Stimulated activated CD8-positive, alpha-beta memory T cell treated with anti-CD3 and anti-CD28 coated beads, Interleukin-4, amount 100 ng/mL, for 1 hour (primary cell): ENCODE measurements at places on chromosomes 3 and 15.

DNA sequence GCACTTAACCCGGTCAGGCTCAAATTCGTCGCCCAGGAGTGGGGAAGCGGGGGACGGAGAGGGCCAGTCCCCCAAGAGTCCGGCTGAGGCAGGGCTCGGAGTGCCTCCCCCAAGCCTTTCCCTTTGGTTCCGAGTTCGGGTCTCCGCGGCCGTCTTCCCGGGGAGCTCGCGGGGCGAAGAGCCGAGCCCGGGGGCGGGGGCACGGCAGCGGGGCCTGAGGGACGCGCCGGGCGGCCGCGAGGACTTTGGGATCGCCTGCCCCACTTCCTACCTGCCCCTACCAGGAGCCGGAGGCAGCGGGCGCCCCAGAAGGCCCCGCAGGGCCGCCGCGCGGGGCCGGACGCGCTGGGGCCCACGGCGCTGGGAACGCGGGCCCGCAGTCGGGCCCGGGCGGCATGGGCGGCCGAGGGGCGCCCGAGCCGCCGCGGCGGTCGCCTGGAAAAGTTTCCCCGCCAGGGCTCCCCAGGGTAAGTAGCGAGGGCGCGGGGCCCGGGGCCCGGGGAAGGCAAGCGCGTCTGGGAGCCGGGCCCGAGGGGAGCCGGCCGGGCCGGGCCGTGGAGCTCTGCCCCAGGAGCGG is 2.8 kb downstream of the FURIN start:
- DNase-seq, result no peak

DNA sequence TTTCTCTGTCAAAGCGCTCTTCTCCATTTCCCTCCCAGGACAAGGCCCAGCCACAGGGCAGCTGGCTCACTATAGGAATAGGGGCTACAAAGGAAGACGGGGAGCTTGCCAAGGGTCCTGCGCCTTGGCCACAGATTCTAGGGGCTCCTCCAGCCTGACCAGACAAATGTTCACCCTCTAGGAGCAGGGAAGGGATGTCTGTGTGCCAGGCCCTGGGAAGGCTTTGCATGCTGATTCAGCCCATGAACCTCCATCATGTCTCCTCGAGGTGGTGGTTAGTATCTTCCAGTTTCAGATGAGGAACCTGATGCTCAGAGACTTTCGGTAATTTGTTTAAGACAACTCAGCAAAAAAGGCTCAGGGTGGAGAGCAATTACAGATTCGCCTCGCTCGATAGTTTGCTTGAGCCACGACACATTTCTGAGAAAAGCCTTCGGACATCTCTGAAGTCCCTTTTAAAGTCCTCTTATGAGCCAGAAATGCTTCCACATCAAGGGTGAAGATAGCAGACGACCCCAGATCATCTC is 110.0 kb downstream of the XXYLT1 start:
- DNase-seq, result no peak

DNA sequence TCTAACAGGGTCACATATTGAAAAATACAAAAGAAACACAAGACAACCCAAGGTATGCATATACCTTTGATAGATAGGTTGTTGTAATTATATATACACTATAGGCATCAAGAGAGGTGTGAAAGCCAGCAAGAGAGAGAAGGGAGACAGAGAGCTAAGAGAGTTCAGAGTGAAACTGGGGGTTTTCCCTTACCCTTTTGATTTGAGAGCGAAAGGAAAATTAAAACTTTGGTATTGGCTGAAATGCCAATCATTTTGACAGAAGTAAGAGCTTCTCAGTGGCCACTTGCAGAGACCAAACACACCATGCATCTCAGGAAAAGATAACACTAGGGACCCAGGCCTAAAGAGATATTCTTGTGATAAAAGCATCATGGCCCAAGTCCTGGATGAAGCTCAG is 183.6 kb downstream of the SHOX2 start:
- no peak for DNase-seq

GRCh38 chr3:12479919-12480427 is 4.3 kb upstream of the TSEN2 start:
- no peak for DNase-seq

DNA sequence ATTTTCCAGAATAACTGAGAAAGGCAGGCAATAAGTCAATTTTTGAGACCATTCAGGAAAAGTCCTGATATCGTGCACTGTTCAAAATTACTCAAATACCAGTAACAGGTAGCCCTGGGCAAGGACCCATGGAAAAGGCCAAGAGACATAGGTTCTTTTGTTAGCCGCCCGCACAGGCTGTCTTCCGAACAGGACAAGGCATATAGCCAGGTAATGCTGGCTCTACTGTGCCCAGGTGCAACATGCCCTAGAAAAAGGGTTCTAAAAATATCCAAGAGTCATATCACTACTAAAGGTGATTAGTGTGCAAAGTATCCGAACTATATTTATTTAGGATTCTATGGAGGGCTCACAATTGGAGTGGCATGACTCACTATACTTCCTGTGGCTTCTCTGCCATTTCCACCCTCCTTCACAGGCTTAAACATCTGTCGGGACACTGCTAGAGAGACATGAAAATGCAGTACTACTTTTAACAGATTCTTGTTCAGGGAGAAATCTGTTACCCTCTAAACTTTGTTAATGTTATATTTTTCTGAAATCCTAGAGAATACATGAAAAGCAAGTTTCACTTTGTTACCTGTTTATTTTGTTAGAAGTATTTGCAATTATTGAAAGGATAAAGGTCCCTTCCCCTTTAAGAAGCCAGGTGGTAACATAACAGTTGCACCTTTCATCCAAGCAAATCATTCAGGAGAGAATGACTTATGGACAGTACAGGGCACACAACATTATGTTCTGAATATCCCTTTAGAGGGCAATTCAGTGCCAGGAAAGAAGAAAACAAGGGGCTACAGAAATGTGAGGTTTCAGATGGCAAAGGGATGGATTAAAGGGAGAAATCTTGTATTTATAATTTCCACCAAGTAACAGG is 293.3 kb upstream of the THBS1 start:
- no peak for DNase-seq

DNA sequence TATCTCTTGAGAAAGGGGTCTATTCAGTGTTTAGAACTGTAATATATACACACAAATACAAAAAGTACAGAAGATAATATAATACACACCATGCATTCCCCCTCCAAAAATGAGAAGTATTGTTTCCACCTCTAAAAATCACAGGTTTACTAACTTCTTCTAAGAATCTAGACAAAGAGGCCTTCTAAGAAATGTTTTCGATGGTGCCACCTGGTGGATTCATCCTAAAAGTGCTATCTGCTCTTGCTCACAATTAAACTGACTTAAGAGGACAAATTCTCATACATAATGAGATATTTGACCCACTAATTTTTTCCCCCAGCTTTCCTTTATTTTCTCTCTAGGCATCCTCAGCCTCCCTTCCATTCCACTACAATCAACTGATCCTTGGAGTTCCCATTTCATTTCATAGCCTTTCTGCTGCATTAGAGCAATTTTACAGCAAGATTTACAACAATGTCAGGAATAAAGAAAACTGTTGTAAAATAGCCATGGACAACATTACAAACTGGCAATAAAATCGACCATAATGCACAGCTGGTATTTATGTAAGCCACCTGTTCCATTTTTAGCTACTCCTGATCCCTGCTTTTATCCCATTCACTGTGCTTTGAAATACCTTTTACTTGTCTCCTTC is 124.6 kb downstream of the ARRDC4 start:
- DNase-seq, result no peak

GRCh38 chr3:142577696-142578328 is 721 bp downstream of the ATR start:
- no peak for DNase-seq

GRCh38 chr15:91182101-91182500 is 82.0 kb downstream of the SV2B start:
- no peak for DNase-seq

DNA sequence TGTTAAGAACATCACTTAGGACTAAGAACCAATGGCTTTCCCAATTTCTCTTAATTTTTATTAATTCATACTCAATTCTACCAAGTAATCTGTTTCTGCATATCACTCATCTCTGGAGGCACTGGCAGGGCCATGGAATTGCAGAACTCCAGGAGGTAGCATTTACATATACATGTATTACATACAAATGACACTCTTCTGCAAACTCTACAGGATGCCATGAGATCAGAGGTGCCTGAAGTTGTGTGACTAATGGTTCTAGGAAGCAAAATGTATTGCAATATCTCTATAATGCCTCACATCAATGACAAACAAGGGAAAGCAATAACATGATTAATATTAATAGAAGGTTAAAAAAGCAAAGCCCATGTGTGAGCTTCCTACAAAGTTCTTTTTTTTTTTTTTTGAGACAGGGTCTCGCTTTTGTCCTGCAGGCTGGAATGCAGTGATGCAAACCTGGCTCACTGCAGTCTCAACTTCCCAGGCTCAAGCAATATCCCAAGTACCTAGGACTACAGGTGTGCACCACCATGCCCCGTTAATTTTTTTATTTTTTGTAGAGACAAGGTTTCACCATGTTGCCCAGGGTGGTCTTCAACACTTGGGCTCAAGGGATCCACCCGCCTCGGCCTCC is 33.0 kb downstream of the DENND6A start:
- no peak for DNase-seq

- DNase-seq, result no peak
Observed at GRCh38 chr3:138057384-138057783, 47.4 kb downstream of the CLDN18 start.

- DNase-seq, result peak; percentile 69
Observed at GRCh38 chr15:74375303-74375693, 7.9 kb upstream of the CYP11A1 start.

- DNase-seq, result no peak
Observed at GRCh38 chr3:192188218-192188835, 539.0 kb downstream of the FGF12 start.

DNA sequence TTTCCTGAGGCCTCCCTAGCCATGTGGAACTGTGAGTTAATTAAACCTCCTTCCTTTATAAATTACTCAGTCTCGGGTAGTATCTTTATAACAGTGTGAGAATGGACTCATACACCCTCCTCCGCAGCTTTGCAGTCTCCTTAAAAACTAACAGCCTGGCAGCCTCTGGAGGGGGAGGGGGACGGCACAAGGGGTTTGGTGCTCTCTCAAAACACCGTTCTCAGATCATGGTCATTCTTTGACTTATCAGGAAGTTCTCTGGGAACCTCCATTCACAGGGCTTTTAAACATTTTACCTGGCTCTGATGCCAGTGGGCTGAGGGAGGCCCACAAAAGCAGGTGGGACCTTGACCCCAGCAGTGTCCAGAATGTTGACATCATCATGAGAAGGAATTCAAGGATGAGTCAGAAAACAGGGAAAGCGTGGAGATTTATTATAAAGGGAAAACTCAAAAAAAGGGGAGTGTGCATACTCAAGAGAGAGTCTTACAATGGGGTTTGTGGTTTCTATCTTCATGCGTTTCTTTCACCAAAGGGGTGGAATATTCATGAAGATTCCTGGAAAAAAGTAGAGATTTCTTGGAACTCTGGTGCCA is 43.9 kb downstream of the ONECUT1 start:
- no peak for DNase-seq

DNA sequence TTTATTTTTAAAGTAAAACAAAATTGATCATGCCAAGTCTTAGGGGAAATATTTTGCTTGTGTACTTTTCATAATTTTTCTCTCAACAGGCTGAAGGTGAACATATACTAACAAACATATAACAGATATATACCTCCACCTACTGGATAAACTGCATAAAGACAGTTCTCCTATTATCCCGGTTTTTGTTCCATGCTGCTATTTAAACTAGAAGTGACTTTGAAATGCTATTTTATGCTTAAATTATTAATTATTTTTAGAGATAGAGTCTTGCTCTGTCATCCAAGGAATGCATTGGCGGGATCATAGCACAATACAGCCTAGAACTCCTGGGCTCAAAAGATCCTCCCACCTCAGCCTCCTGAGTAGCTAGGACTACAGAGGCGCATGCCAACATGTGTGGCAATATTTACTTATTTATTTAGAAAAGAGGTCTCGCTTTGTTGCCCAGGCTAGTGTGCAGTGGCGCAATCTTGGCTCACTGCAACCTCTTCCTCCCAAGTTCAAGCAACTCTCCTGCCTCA is 49.8 kb downstream of the ST3GAL6 start:
- DNase-seq, result no peak

GRCh38 chr3:24202071-24202470 is 257.0 kb downstream of the NR1D2 start:
- DNase-seq, result no peak

- DNase-seq, result no peak
Observed at GRCh38 chr3:101988596-101988995, 139.3 kb downstream of the NFKBIZ start.

GRCh38 chr3:45084820-45085816 is 59.0 kb downstream of the CLEC3B start:
- no peak for DNase-seq

DNA sequence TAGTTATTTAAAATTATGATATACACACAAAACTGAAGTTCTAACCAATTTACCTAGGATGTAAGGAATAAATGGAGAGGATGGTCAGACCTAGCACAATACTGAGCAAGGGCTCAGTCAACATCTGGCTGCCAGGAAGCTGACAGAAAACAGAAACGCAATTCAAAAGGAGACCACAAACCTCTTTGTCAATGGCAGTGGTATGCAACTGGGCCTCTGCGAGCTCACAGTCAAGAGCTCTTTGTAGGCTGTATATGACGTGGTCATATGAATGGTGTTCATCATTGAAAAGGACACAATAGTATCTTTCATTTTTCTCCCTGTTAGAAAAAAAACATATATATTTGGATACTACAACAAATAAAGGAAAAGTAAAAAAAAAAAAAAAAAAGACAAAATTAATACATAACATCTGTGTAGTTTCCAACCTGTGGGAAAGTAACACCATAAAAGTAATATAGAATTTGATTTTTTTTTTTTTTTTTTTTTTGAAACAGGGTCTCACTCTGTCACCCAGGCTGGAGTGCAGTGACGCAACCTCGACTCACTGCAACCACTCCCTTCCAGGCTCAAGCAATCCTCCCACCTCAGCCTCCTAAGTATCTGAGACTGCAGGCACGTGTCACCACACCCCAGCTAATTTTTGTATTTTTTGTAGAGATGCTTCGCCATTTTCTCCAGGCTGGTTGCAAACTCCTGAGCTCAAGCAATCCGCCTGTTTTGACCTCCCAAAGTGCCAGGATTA is 37.9 kb downstream of the UBR1 start:
- no peak for DNase-seq

GRCh38 chr3:173140986-173141385 is at the start of gene SPATA16:
TSS of gene SPATA16 (minus strand) at chr3:173141235. CDS start at chr3:173117731, 23,504 bp downstream.
- DNase-seq, result no peak

GRCh38 chr15:36595611-36596010 is 16.2 kb downstream of the CDIN1 start:
- no peak for DNase-seq

DNA sequence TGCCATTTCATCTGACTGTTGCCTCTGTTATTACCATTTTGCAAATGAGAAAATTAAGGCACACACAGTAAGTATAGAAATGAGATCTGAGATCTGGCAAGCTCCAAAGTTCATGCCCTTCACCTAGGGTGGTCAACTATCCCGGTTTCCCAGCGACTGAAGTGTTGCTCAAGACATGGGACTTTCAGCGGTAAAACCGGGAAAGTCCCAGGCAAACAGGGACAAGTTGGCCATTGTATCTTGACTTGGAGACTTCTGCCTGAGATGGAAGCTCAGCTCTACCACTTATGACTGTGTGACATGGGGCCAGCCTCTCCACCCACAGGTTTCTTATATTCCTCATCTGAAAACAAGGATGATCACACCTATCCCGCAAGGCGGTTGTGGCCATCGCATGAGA is 55.6 kb upstream of the TPM1 start:
- no peak for DNase-seq
